ENCODE measurements at places on chromosomes 3 and 15.

GRCh38 chr3:196631682-196632045, 7.8 kb upstream of the NRROS start:
- DNase-seq: no peak

GRCh38 chr3:30551927-30552326, 54.5 kb upstream of the TGFBR2 start:
- DNase-seq: no peak

DNA sequence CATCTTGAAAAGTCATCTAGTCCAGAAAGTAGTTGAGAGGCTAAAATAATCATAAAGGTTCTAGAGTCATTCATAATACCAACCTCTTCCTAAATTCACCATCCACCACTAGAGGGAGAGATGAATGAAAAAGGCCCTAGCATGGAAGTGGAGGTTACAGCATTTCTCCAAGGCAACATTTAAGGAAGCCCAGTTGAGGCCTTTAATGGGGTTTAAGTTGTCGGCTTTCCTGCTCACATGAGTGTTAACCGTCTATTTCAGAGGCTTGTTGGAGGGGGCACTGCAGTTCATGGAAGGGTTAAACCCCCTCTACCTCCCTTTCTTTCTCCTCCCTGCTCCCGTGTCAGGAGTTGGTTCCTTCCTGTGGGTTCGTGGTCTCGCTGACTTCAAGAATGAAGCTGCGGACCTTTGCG, 3.8 kb upstream of the SLCO3A1 start:
- no peak for DNase-seq

- DNase-seq: no peak
These were observed 156.1 kb downstream of the VPS8 start for GRCh38 chr3:184968115-184968514.

DNA sequence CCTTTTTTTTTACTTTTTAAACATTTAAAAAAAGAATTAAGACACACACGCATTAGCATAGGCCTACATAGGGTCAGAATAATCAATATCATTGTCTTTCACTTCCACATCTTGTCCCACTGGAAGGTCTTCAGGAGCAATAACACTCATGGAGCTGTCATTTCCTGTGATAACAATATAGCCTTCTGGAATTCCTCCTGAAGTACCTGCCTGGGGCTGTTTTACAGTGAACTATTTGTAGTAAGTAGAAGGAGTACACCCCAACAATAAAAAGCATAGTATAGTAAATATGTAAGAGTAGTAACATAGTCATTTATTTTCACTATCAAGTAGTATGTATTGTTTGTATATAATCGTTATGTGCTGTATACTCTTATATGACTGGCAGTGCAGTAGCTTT, 19.5 kb upstream of the CLDN18 start:
- no peak for DNase-seq

DNA sequence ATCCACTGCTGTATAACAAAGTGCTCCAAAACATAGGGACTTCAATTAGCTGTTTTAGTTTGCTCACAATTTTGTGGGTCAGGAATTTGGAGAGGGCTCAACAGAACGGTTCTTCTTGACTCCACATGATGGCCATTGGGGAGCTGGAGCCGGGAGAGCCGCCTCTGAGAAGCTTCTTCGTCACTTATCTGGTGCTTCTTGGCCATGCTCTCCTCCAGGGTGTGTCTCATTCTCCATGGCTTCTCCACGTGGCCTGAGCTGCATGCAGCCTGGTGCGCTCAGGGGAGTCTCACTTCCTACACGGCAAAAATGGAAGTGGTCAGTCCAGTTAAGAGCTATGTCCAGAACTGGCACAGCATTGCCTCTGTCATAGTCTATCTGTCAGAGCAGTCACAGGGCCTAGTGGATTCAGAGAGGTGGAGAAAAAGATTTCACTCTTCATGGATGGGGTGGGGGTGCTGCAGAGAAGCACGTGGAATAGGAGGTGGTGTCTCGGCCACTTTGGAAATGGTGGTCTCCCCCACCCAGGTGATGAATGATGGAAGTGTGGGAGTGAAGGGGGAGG, 26.3 kb upstream of the PRR23E start:
- DNase-seq: no peak

GRCh38 chr15:68561171-68561900, 17.5 kb upstream of the CORO2B start:
- no peak for DNase-seq

GRCh38 chr3:120429921-120430361, 20.9 kb downstream of the FSTL1 start:
- DNase-seq: no peak

DNA sequence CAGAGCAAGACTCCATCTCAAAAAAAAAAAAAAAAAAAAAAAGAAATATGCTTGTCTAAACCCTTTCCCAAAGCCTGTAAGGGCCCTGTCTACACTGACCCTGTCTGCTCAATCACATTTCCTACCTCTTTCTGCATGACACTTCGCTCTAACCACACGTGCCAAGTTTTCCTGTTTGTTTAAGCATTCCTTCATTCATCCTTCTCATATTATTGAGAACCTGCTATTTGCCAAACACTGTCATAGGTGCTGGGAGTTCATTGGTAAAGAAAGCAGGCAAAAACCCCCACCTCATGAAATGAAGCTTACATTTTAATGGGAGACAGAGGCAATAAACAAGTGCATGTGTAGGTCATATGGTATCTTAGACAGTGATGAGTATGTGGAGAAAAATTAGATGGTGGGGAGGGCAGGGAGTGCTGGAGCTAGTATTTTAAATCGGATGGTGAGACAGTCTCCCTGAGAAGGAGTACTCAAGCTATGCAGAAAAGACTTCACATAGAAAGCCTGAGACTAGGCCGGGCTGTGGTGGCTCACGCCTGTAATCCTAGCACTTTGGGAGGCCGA, 48.0 kb downstream of the B3GNT5 start:
- DNase-seq: no peak

DNA sequence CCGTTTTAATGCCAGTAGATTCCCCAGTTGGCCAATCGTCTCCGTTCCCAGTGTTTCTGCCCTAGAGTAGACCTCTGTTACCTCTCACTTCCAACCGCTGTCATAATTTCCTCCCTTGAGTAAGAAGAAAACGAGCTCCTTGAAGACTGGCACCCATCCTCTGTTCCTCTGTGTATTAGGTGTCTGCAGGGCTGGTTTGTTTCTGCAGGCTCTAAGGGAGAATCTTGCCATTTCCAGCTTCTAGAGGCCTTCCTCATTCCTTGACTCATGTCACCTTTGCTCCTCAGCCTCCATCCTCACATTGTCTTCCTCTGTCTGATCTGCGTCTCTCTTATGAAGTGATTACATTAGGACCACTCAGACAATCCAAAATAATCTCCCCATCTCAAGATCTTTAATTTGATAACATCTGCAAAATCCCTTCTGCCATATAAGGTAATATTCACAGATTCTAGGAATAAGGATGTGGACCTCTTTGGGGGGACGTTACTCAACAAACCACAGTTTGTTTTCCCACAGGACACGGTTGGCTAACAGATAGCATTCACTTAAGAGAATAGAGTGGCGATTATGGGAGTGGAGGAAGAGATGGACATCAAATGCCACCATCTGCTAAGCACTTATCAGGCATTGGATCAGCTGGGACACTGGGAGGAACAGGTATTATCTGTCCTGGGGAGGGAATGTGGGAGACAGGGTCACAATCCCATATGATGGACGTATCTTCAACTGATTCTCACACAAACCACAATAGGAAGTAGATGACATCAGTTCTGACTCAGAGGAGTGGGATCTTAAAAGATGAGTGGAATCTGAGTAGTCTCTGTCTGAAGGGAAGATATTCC, 17.1 kb downstream of the ARHGAP31 start:
- DNase-seq: no peak

DNA sequence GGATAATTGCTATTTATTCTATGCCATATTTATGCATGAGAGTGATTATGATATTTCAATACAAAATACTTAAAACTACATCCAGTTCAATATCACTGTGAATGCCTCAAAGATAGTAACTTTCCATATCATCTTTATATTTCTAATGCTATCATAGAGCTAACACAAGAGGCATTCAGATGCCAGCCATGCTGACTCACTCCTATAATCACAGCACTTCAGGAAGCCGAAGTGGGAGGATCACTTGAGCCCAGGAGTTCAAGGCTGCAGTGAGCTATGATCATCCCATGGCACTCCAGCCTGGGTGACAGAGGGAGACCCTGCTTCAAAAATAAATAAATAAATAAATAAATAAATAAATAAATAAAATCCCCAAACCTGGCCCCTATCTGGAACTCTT, 498.7 kb downstream of the EPHA3 start:
- no peak for DNase-seq

DNA sequence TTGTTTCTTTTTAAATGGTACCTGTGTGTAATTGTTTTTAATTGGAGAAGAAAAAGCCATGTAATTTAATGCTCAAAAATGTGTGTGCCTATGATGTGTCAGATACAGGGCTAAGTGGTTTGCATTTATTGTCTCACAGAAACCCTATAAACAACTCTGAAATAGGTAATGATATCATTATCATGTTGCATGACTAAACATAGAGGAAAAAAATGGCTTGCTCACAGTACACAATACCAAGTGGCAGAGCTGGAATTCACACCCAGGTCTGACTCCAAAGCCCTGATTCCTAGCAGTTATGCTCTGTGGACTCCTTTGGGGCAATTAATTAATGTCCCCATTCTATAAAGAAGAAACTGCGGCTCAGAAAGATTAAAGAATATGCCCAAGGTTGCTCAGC, 237.4 kb upstream of the TRIM42 start:
- no peak for DNase-seq

DNA sequence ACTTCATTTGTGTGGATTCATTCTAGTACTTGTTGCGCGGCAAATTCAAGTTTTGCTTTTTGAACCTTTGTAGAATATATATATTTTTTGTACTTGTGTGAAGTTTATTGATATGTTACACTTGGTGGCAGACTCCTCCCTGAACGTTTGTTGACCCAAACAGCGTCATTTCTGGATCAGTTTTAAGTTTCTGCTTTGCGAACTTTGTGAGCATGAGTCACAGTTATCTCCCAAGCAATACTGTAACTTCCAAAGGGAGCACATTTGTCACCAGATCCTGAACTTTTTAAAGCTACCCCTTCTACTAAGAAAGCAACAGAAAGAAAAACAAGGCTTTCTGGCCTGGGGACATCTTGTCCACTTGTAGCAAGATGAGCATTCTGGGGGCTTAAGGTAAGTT, 74.8 kb upstream of the CACNA2D3 start:
- no peak for DNase-seq

GRCh38 chr15:32642667-32643435, 1.3 kb downstream of the SCG5 start:
- no peak for DNase-seq

- no peak for DNase-seq
These were observed 40.4 kb downstream of the GOLGA6A start for GRCh38 chr15:74041777-74042435.

- no peak for DNase-seq
These were observed 208.3 kb upstream of the RBMS3 start for GRCh38 chr3:29072611-29073010.

DNA sequence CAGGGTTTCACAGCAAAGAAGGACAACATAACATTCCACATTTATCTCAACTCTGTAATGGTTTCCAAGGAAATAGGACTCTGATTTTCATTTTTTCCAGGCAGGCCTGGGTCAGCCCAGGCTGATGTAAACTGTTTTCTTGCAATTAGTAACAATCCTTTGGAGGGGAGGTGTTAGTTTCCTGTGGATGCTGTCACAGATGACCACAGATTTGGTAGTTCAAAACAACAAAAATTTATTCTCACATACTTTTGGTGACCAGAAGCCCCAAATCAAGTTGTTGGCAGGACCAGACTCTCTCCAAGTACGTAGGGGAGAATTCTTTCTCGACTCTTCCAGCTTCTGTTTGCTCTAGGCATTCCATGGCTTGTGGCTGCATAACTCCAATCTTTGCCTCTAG, 88.0 kb downstream of the EDEM1 start:
- DNase-seq: no peak

GRCh38 chr3:55085231-55085630, 157.4 kb upstream of the LRTM1 start:
- DNase-seq: no peak

GRCh38 chr3:71433631-71434030, 149.9 kb downstream of the FOXP1 start:
- DNase-seq: no peak

GRCh38 chr15:77035584-77035983, 35.3 kb downstream of the TSPAN3 start:
- no peak for DNase-seq

GRCh38 chr3:33171580-33171979, 47.0 kb downstream of the SUSD5 start:
- no peak for DNase-seq

DNA sequence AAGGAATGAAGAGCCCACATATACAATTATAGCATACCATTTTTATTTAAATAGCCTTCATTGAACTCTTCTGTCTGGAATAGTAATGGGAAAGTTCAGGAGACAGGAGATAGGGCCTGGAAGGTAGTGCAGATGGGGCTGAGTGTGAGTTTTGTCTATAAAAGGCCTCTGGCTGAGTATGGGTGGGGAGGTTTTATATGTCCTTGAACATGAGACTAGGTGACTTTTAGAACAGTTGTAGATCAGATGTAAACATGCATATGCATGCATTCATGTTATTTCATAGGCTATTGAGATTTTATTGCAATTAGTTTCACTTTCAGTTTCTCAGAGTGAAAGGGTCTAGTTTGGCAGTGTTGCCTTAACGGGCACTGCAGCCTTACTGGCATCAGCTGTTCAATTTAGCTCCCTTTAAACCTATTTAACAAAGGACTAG, 27.1 kb downstream of the CGGBP1 start:
- DNase-seq: no peak

DNA sequence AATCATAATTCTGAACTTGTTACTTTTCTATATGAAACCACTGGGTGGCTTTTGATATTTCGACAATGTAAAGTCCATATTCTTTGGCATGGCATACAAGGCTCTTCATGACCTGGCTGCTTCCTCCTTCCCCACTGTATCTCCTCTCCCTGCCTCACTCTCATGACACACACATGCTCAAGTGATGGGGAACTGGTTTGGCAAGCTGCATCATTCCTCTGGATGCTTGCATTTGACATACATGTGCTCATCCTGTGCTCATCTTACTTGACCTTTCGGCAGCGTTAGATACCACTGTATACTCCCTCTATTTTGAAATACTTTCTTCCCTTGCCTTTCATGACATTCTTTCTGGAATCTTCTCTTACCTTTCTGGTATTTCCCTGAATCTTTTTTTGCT, 51.8 kb upstream of the ZDHHC23 start:
- no peak for DNase-seq

DNA sequence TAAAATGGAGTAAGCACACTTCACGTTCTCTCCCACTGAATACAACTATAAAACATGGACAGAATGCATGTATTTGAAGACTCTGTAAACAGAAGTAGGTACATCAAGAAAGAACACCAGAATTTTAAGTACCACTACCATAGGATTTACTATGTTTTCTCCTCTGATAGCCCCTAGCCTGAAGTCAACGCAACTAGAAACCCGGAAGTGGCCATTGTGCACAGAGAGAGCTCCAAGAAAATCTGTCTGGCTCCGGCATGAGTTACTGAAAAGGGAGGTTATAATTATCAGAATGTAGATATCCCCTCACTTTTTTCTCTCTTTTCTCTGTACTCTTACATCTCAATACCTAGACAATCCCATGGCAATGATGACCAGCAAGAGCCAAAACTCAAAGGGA, 23.8 kb downstream of the KBTBD12 start:
- no peak for DNase-seq

Measured in NCI-H2081 treated with DMSO at 0.1 percent for 48 hours (cell line).